ENCODE measurements at places on chromosomes 2 and 18.

DNA sequence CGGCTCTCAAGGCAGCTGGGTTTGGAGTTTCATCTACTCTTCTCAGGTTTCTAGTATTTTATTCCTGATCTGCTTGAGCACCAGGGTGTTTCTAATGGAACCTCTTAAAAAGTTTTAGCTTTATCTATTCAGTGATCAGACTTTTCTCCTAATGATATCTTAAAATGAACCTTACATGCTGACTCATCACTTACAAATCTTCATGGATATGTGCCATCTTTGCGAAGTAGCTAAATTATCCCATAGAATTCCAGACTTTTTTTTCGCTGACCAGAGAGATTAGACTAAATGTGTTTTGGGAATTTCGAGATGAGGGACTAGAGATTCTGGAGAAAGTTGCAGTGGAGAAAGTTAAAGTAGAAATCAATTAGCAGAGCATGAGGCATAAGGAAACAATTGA is 401.0 kb downstream of the GRB14 start:
- no peak for DNase-seq

GRCh38 chr18:57941841-57942489 is 102.1 kb upstream of the NEDD4L start:
- DNase-seq: no peak

- DNase-seq: no peak
Observed at GRCh38 chr2:205650931-205651330, 31.4 kb upstream of the NRP2 start.

DNA sequence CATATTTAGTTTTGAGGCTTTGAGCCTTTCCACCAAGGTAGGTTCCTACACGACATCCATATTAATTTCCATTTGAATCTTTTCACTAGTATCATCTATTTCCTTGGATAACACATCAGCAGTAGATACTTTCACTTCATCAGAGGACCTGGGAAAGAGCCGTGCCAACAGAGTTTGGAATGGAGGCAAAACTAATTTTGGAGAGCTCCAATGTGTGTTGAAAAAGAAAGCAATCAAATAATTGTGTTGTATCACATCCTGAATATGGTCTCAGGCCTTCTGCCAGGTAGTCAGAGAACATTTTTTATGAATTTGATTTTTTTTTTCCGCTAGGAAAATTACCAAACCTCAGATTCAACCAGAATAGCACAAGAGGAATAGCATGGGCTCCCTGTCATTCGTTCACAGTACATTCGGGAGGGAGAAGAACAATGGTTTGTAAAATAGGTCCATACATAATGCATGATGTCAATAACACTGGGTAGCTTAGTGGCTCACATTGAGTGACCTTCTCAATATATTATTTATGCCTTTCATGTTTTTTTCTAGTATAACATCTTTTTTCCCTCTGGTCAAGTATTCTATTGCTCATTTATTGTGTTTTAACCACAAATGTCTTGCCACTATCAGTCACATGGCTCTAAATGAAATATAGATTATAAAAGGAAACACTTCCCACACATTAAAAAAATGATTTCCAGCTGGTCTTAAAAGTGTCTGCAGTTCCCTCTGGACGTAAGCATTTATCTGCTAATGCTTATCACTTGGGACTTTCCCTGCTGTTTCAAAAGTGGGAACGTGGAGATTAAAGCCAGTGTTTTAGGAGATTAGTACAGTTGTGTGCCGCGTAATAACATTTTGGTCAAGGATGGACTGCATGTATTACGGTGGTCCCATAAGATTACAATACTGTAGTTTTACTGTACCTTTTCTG is 68.6 kb upstream of the RAPH1 start:
- DNase-seq: no peak

GRCh38 chr2:10267036-10267435 is 35.7 kb upstream of the HPCAL1 start:
- no peak for DNase-seq

- no peak for DNase-seq
Observed at GRCh38 chr2:96340493-96341414, 5.2 kb downstream of the NCAPH start.

DNA sequence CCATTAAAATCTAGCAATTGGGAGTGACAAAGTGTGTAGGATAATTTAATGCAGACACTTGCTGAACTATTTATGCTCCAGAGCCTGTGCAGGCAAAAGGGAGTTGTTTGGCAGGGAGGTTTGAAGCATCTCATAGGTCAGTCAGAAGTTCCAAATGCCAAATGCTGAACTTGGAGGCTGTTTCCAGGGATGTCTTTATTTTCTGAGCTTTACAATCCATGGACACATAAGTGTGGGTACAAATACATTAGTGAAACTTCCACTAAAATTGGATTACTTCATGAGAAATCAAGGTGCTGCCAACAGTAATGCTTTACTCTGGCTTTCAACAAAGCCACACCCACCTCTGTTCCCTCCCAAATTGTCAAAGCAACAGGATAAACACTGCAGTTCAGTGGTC is 422.1 kb upstream of the SETBP1 start:
- no peak for DNase-seq

DNA sequence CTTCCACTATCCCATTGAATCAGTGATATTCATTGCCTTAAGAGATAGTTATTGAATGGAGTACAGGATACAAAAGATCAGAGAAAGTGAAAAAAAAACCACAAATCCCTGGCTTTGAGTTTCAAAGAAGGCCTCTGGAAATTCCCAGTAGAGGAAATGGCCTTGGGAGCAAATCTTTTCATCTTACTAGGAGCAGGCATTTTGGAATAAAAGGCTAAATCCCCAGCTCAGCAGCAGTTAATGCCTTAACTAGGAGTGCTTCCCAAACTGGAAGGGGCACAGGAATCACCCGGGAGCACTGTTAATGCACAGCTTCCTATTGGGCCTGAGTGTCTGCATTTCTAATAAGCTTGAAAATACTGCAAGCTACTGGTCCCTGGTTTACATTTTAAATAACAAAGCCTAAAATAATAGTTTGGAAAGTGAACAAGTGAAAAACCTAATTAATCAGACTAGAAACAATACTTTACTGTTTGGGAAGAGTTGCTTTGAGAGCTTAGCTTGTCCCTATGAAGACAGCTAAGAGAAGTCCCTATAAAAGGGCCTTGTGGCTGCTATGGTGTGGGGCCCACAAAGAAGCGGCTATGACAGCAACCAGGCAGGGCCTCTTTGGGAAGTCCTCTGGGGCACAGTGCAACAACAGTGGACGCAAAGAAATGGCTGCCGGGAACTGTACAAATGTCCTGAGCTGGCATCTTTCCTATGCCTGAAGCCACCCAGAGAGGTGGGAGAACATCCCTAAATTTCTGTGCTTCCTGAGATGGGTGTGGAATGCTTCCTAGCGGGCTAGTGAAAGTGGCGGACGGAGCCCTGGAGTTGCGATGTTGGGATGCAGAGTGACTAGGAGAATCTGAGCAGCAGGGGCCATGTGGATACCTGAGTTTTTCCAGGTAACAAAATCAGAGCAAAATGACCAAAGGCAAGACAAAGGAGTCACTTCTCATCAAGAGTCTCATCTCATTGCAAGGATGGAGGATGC is 117.1 kb upstream of the KLHL14 start:
- DNase-seq: no peak

- no peak for DNase-seq
Observed at GRCh38 chr2:97905294-97905693, 90.5 kb downstream of the TMEM131 start.

DNA sequence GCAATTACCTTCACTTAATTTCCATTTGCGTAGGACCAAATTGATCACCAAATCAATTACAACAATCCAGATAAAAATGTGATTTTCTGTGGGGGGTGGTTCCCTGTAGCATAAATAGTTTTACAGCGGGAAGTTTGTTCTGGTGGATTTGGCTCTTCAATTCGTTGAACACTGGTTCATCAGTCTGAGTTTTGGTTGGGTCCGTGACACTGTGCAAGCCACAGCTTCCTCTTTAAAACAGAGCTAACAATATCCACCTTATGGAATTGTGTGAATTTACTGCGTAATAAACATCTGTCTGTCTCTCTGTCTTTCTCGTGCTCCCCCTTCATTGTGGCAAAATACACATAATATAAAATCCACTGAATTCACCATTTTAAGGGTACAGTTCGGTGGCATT is 310.8 kb downstream of the TGIF1 start:
- no peak for DNase-seq

GRCh38 chr2:237432484-237433092 is 18.6 kb upstream of the COL6A3 start:
- DNase-seq: peak; percentile 66

- no peak for DNase-seq
Observed at GRCh38 chr2:56444339-56444738, 260.5 kb downstream of the CCDC85A start.

GRCh38 chr2:95016616-95017015 is 8.9 kb upstream of the MAL start:
- no peak for DNase-seq

DNA sequence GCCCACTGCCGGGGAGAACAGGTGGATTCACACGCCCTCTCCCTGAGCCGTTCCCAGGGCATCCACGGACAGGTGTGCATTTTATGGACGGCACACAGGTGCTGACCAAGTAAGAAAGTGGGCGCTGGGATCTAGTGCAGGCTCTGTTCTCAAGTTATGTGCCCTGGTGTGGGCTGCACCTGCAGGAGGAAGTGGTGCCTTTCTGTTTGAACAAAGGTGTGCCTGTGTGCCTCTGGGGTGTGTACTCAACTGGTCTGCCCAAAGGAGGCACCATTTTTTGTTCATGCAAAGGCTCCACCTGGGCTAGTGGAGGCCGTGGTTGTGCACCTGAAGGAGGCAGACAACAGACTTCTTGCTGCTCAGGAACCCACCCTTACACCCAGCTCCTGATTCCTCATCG is 88.2 kb upstream of the HK2 start:
- no peak for DNase-seq

DNA sequence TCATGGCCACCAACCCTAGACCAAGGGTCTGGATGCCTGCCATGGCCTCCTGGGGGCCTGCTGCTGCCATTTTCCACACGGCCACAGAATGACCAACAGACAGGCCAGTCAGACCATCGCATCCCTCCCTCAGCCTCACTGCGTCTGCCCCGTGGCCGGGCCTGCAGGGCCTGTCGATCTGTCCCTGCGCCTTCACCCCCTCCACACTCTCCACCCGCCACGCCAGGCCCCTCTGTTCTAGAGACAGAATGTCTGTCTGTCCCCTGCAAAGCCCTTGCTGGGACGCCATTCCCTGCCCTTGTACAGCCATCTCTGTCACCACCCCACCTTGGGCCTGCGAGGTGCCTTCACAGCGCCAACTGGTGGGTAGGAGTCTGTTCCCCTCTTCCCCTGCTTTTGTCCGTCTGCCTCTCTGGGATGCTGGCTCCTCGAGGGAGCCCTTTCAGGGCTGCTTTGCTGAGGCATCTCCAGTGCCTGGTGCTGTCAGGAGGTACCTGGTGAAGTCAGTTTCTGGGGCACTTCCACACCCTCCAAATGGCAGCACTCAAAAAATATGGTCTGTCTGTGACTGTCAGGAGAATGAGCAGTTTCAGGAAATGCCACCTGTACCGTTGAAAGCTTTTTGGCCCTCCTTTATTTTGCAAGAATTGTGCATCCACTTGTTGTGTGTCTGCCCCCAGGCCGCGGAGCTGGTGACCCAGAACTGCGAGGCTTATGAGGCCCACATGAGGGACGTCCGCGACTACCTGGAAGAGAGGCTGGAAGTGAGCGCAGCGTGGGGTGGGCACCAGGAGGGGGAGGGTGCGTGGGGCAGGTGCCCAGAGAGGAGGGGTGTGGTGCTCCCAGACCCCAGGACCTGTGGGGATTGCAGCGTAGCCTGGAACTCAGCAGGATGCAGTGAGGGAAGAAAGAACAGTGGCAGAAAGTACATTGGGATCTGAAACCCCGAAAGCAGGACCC is 6.7 kb upstream of the ESPNL start:
- no peak for DNase-seq

- DNase-seq: no peak
Observed at GRCh38 chr2:119755906-119756305, 3.8 kb upstream of the PTPN4 start.

GRCh38 chr2:104804148-104804890 is 49.6 kb upstream of the POU3F3 start:
- no peak for DNase-seq

GRCh38 chr2:103402944-103403343 is 641.1 kb downstream of the TMEM182 start:
- no peak for DNase-seq

DNA sequence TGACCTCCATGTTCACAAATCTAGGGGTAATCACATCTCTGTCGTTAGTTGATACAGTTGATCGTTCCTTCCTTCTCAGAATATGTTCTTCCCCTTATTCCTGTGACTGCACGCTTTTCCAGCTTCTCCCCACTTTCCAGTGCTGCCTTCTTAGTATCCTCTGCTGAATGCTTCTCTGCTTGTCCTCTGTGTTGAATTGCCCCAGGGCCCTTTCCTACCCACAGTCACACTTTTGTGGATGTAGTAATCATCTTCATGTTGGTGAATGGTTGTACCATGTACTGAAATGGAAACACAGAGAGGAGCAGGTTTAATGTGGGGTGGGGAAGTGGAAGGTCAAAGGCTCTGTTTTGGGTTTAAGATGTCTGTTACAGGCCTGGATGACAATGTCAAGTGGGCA is 47.2 kb downstream of the EML6 start:
- no peak for DNase-seq

DNA sequence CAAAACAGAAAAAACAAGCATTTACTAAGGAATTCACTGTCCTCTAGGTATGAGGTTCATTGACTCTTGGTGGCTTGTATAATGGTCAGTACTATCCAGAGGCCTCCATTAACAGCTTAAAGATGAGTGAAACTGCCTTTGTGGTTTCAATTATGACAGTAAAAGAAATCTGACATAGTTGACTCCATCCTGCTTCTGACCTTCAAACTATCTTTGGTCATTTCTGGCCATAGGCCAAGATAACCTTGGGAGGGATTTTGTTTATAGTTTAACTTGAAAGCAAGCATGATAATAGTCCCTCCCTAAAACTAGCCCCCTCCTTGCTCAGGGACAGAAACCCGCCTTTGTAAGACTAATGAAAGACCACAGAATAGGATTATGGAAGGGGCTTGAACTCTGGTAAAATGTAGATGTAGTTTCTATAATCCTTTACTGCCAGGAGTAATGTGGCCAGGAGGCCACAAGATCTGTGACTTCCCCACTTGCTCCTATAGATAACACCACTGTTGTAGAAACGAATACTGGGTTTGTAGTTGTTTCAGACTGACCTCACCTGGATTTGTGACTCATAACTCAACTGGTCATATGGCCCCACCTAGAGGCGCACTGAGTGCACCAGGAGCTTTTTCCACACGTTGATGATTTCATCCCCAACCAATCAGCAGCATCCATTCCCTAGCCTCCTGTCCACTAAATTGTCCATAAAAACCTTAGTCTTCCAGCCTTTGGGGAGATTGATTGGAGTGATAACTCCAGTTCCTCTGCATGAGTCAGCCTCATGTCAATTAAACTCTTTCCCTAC is 8.6 kb upstream of the PLEKHM3 start:
- DNase-seq: peak; percentile 28

- peak; percentile 45 for DNase-seq
Observed at GRCh38 chr2:241224018-241224850, 35.8 kb downstream of the ANO7 start.

GRCh38 chr2:39845460-39846146 is 66.5 kb upstream of the THUMPD2 start:
- no peak for DNase-seq
